ENCODE measurements at places on chromosomes 3 and 15.

DNA sequence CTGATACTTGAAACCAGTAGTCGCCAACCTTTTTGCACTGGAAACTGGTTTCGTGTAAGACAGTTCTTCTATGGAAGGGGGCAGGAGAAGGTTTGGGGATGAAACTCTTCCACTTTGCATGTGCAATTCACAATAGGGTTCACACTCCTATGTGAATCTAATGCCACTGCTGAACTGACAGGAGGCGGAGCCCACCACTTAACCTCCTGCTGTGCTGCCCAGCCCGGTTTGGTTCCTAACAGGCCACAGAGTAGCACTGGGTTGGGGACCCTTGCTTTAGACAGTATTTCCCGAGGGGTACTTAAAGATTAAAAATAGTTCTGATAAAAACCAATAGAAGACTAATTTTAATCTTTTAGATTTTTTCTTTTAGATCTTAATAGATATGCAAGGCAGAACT, 11.1 kb downstream of the TFG start:
- DNase-seq, result no peak

- no peak for DNase-seq
These were observed 377.1 kb downstream of the VPS13C start for GRCh38 chr15:61682891-61683735.

GRCh38 chr3:138034918-138035317, 25.0 kb downstream of the CLDN18 start:
- no peak for DNase-seq

DNA sequence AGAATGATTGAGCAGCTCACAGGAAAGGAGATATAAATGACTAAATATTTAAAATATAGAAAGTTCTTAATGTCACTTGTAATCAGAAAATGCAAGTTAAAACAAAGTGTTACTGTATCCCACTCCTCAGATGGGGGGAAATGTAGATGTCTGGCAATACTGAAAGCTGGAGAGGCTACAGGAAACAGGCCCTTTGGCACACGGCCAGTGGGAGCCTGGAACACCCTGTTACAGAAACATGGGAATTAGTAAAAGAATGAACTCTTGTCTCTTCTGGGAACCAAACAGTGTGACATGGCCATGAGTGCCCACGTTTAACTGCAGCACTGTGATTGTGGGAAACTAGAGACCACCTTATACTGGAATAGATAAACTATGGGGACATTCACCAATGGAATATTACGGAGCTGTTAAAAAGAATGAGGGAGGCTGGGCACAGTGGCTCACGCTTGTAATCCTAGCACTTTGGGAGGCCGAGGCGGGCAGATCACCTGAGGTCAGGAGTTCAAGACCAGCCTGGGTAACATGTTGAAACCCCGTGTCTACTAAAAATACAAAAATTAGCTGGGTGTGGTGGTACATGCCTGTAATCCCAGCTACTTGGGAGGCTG, 50.2 kb downstream of the CDCP1 start:
- no peak for DNase-seq

GRCh38 chr3:54243960-54244682, 121.8 kb downstream of the CACNA2D3 start:
- DNase-seq, result no peak

- DNase-seq, result no peak
These were observed 7.7 kb downstream of the CRABP1 start for GRCh38 chr15:78347586-78348543.

DNA sequence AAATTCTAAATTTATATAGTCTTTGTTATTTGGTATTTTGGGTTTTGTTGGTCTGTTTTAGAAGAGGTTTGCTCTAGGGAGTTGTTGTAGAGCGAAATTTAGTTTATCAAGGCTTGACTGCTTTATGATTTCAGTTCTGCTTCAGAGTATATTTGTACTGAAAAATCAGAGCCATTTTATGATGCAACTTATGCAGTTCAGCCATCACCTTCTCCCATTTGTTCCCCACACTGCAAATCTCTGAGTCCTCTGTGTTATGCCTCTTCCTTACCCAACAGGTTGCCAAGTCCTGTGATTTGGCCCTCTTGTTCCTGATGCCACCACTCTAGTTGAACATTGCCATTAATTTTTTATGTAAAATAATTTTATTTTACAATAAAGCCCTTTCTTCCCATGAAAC, 140.4 kb downstream of the ZNF609 start:
- DNase-seq, result no peak

GRCh38 chr3:127150513-127151250, 42.2 kb upstream of the PRR23E start:
- DNase-seq, result peak; percentile 17

DNA sequence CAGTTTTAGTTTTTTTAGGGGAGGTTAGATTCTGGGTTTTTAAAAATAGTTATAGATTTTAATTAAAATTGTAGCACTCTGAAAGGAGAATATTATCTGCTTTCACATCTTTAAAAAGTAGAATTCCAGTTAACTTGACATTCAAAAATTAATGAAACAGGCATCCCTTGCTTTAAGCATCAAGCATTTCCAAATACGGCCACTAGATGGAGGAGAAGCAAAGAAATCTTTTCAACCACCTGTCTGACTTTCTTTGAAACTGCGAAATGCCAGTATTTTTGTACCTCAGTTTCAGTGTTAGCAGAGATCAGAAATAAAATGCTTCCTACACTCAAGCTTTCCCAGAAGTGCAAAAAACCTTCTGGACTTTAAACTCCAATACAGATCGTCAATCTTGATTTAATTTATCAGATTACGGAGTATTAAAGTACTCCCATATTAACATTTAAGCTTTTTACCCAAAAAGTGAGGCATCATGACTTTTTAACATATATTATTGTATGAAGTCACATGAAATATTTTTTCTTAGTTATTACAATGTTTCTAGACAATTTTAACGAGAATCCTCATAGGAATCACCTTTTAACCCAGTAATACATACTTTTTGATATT, 153.3 kb downstream of the P3H2 start:
- no peak for DNase-seq

DNA sequence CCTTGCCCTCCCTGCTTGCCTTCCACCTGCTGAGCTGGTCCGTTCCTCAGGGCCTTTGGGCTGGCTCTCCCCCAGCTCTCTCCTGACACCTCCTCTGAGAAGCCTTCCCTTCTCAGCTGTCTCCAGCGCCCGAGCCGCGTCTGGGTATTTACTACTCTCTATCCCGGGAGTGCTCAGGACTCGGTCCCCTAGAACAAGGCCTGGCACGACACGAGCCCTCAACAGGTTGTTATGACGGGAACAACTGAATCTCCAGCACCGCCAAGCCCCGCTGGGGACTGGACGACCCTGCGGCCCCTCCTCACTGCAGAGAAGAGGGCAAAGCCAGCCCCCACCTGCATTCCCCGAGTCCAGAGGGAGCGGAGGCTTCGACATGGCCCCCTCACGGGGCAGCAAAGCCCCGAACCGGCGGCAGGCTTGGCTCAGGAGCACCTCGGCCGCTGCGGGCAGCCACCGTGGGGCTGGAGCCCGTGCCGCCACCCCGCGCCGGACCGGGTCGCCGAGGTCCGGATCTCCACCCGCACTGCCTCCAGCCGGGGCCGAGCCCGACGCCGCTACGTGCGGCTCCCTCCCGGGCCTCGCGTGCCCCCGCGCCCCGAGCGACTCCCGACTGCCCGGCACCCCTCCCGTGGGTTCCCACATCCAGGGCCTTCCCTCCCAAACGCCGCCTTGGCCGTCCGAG, 792 bp downstream of the TPRA1 start:
- peak; percentile 39 for DNase-seq

GRCh38 chr15:65034719-65035118, 5.3 kb upstream of the MTFMT start:
- DNase-seq, result no peak

- no peak for DNase-seq
These were observed 437.8 kb downstream of the RBMS3 start for GRCh38 chr3:29718661-29719065.

DNA sequence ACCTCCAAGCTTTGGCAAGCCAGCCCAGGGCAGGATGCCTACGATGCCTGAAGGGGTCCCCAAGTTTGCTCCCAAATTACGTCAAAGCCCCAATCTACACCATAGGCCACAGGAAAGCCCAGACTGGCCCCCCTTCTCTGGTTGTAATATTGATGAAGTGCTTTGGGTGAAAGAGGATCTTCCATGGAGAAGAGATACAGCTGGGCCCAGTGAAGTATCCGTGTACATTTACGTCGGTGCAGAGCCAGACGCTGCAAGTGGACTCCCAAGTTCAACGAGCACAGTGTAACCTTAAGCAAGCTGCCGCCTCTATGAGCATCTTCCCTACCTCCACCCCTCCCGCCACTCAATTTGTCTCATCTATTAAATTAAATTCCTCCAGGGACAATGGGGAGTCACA, 100.1 kb upstream of the TPM1 start:
- no peak for DNase-seq

GRCh38 chr15:56653787-56654186, 79.5 kb downstream of the ZNF280D start:
- DNase-seq, result no peak

DNA sequence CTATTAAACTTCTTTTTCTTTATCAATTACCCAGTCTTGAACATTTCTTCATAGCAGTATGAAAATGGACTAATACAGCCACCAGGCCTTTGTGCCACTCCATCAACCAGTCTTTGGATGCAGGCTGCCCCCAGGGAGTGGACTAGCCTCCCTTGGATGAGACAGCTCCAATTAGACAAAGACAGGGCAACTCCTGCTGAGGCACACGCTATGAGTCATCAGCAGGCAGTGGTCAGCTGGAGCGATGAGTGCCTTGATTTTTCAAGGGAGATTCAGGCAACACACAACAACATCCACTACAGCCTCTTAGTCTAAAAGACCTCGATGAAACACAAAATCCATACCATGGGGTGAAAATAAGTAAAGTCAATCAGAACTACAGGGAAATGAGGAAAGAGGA, 160.1 kb downstream of the ARRDC4 start:
- DNase-seq, result no peak

DNA sequence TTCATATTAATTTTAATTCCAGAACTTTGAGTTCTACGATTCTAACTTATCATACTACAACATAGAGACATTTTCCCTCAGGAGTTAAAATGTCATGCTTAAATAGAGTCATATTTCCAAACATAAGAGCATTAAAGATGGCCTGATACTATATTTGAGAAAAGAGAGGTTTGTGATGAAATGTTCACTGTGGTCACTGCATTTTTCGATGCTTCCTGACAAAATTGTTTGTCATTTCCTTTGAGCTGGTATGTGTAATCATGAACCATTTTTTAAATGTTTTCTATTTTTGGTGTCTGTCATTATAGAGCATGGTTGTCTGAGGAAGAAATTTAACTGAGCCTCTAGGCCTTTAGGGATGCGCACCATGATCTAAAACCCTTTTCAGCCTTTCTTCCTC, 721.4 kb upstream of the NR2F2 start:
- DNase-seq, result no peak

GRCh38 chr3:146187334-146187950, 26.5 kb upstream of the PLOD2 start:
- DNase-seq, result no peak

GRCh38 chr15:59688423-59688781, 718 bp downstream of the BNIP2 start:
- peak; percentile 56 for DNase-seq

- DNase-seq, result no peak
These were observed 694.6 kb downstream of the TUSC7 start for GRCh38 chr3:117404141-117404540.

DNA sequence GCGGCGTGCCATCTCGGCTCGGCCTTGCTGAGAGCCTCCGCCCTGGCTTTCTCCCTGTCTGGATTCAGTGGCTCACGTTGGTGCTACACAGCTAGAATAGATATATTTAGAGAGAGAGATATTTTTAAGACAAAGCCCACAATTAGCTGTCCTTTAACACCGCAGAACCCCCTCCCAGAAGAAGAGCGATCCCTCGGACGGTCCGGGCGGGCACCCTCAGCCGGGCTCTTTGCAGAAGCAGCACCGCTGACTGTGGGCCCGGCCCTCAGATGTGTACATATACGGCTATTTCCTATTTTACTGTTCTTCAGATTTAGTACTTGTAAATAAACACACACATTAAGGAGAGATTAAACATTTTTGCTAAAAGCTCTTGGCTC, 54.1 kb downstream of the PLXNA1 start:
- DNase-seq, result no peak

All from right lobe of liver (tissue), 6 donors.